Endothelial cell (in vitro differentiated cells): ENCODE measurements at places on chromosomes 2 and 18.

DNA sequence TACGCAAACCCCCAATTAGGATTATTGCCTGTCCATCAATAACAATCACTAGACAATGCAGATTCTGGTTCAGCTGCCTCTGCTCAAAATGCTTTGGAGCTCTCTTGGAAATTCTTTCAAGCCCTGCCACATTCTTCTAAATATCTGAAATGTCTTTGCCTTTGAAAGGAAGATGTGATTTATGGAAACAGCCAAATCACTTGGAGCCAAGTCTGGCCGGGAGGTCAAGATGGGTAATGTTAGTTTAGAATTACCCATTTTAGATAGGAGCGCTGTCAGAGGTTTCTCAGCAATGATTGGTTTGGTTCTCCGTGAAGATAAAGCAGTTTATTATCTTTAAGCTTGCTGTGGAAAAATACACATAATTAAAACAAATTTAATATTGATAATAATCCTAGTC lies 306.7 kb downstream of the SETBP1 start:
- H3K27ac ChIP-seq: no peak overlapping the region
- H3K4me3 ChIP-seq: no peak overlapping the region
- DNase-seq: no peak
- H3K27me3 ChIP-seq: peaks cover 1% of the 10 kb centered on the region
- no peaks in the 10 kb centered on the region for H3K36me3 ChIP-seq
- H3K4me1 ChIP-seq: no peaks in the 10 kb centered on the region

DNA sequence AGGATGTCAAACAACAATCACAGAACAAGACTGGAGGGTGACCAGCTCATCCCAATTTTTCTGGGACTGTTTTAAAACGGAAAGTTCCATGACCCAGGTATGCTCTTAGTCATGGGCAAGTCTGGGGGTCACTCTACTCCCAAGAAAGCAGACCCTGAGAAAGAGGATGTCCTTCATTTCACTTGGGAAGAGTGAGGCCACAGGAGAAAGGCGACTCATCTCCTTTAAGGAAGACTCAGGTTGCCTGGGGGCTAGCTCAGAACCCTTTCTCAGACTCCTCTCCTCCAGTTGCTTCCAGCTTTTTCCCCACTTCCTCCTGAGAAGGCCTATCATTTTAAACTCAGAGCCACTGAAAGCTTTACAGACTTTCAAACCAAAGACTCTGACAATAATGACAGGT lies 9.3 kb downstream of the RNF152 start:
- H3K27me3 ChIP-seq: peaks cover 2% of the 10 kb centered on the region
- no peak overlapping the region for H3K4me3 ChIP-seq
- H3K36me3 ChIP-seq: no peaks in the 10 kb centered on the region
- no peak overlapping the region for H3K27ac ChIP-seq

DNA sequence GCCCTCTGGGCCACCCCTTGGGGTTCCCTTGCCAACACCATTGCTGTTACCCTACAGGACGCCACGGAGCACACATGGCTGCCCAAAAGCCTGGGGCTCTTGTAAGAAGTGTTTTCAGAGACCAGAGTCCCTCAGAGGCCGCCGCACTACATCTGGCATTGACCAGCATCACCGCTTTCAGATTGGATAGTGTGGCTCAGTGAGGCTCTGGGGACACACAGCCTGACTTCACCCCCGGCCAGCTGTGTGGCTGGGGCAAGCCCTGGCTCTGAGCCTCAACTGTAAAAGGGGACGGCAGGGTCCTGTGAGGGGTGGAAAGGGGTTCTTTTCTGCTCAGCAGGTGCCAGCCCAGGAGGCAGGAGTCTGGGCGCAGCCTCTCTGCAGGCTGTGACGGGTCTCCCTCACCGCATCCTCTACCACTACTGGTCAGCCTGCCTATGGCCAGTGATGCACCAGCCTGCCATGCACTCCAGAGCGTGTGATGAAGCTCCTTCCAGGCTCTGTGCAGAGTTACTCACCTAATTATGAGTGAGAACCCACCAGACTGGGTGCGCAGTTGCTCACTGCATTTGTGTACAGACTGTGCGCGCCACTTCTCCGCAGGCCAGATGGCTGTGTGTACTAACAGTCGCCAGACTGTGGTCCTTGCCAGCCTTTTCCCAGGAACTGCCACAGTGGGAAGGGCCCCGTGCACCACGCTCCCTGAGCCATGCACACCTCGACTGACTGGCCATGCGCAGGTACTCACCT lies 10.7 kb upstream of the OTOF start:
- H3K36me3 ChIP-seq: no peaks in the 10 kb centered on the region
- DNase-seq: no peak
- H3K27me3 ChIP-seq: peaks cover 9% of the 10 kb centered on the region

DNA sequence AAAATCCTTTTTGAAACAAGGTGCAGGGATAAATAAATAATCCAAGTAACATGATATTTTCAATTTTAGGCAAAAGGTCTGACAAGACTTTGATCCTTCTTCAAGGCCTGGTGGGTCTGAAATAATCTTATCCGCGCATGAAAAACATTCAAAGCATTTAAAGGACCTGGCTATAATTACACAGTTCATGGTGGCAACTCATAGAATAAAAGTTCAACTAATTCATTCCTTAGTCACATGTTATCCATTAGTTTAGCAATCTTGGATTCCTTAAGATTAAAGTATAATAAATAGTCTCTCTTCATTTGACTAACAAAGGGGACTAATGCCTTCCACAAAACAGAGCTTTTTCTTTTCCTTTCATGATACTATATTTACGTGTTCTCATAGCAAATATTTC lies 21.0 kb upstream of the SLC38A11 start:
- H3K36me3 ChIP-seq: no peaks in the 10 kb centered on the region
- peaks cover 2% of the 10 kb centered on the region for H3K27me3 ChIP-seq
- peaks cover 11% of the 10 kb centered on the region for H3K4me1 ChIP-seq
- no peak for DNase-seq
- H3K4me3 ChIP-seq: no peak overlapping the region
- no peak overlapping the region for H3K27ac ChIP-seq

DNA sequence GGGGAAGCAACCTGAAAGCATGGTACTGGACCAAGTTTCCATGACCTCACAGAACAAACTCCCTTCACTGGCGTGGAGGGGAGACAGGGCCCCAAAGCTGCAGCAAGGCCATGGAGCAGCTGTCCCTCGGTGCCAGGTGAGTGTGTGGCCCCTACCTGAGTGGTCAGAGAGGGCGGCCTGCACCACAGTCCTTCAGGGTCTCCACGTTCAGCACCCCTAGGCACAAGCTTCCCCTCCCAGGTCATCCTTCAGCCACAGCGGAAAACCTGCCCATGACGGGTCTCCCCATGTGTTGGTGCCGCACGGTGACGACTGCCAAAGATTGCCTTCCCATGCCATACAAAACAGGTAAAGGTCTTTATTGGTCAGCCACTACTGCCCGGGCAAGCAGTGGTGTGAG lies 201.6 kb downstream of the MGAT5 start:
- peak overlapping the region; percentile 61 for H3K27ac ChIP-seq
- peak overlapping the region; percentile 11 for H3K4me3 ChIP-seq
- peaks cover 32% of the 10 kb centered on the region for H3K36me3 ChIP-seq
- H3K27me3 ChIP-seq: peaks cover 16% of the 10 kb centered on the region
- peaks cover 13% of the 10 kb centered on the region for H3K4me1 ChIP-seq
- DNase-seq: no peak

DNA sequence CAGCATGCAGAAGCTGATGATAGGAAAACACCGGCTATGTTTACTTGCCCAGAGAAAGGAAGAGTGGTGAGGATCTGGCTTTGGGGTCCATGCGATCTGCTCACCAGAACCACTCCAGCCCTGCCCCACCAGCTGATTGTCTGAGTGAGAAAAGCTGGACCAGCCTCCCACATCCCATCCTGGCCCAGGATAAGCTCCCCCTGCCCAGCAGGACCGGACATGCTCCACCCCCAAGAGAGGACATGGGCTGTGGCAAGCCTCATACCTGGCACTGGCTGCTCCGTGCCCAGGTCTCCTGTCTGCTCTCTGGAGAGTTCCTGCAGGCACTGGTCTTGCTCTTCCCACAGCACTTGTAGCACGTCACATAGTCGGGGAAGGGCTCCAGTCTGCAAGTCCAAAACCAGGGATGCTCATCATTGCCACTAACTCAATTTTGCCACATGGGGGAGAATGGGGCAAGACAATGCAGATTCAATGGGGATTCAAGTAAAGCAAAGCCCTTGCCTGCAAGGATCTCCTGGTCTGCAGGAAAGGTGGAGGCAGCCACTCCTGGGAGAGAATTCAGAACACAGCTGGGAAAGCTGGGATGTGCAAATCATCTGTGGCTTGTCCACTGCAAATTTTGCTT lies 30.0 kb downstream of the SCTR start:
- H3K36me3 ChIP-seq: no peaks in the 10 kb centered on the region
- peaks cover 2% of the 10 kb centered on the region for H3K27me3 ChIP-seq
- H3K27ac ChIP-seq: no peak overlapping the region
- no peak overlapping the region for H3K4me3 ChIP-seq

- no peaks in the 10 kb centered on the region for H3K36me3 ChIP-seq
- DNase-seq: no peak
- peaks cover 2% of the 10 kb centered on the region for H3K27me3 ChIP-seq
- H3K4me1 ChIP-seq: peaks cover 23% of the 10 kb centered on the region
These were observed 177.6 kb upstream of the CDH20 start for GRCh38 chr18:61155586-61155985.

- peaks cover 7% of the 10 kb centered on the region for H3K36me3 ChIP-seq
- no peaks in the 10 kb centered on the region for H3K4me1 ChIP-seq
- DNase-seq: no peak
- H3K27ac ChIP-seq: no peak overlapping the region
- H3K27me3 ChIP-seq: peaks cover 3% of the 10 kb centered on the region
These were observed 110.2 kb upstream of the KIF5C start for GRCh38 chr2:148764815-148765214.
